Stimulated activated CD4-positive, alpha-beta T cell treated with anti-CD3 and anti-CD28 coated beads, Interleukin-12 subunit alpha, Interleukin-12 subunit beta, amount 100 ng/mL, for 48 hours (primary cell): ENCODE measurements at places on chromosomes 1 and 21.

DNA sequence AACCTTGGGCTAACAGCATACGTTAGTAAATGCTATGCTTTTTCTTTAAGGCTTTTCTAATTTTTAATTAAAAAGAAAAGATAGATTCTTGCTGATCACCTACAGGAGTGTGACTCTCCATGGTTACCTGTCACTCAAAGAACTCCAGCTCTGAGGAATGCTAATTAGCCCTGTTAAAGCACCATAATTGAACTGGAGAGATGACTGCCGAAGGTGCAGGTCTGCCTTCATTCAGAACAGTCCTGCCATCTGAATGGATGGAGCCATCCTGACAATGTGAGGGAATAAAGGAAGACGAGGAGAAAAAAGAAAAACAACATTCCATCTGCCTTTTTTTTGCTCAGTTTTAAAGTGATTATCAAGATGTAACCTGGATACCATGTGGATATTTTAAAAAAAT, 94.6 kb downstream of the ATP6V1G3 start:
- DNase-seq: no peak

GRCh38 chr1:105416261-105416660, 1640.2 kb upstream of the PRMT6 start:
- DNase-seq: no peak

DNA sequence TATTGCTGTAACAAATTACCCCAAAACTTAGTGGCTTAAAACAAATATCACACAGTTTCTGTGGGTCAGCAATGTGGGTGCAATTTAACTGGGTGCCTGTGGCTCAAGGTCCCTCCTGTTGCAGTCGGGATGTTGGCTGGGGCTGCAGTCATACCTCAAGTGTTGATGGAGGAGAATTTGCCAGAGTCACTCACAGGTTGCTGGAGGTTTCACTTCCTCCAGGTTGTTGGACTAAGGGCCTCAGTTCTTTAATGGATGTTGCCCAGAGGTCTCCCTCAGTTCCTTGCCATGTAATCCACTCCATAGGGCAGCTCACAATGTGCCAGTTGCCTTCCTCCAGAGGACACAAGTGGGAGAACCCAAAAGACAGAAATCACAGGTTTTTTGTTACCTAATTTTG, 2.5 kb upstream of the TAF13 start:
- DNase-seq: no peak

- no peak for DNase-seq
These were observed 670.7 kb upstream of the CXADR start for GRCh38 chr21:16841975-16842695.

- no peak for DNase-seq
These were observed 586 bp upstream of the AGPAT3 start for GRCh38 chr21:43864313-43864961.

- peak; percentile 61 for DNase-seq
These were observed 69.2 kb downstream of the FASLG start for GRCh38 chr1:172727956-172728603.

DNA sequence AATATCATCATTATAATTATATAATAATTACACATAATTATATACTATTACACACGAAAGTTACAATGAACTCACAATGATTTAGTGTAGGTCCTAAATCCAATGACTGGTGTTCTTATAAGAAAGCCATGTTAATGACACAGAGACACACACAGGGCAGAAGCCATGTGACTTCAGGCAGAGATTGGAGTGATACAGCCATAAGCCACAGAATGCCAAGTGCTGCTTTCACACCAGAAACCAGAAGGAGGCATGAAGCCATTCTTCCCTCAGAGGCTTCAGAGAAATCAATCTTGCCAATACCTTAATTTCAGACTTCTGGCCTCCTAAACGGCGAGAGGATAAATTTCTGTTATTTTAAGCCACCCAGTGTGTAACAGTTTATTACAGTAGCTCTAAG, 147.4 kb upstream of the KRTAP19-8 start:
- DNase-seq: no peak

- DNase-seq: no peak
These were observed 44.6 kb downstream of the KCNAB2 start for GRCh38 chr1:6090288-6090687.

- no peak for DNase-seq
These were observed 86.1 kb upstream of the BMP8A start for GRCh38 chr1:39405358-39405757.

DNA sequence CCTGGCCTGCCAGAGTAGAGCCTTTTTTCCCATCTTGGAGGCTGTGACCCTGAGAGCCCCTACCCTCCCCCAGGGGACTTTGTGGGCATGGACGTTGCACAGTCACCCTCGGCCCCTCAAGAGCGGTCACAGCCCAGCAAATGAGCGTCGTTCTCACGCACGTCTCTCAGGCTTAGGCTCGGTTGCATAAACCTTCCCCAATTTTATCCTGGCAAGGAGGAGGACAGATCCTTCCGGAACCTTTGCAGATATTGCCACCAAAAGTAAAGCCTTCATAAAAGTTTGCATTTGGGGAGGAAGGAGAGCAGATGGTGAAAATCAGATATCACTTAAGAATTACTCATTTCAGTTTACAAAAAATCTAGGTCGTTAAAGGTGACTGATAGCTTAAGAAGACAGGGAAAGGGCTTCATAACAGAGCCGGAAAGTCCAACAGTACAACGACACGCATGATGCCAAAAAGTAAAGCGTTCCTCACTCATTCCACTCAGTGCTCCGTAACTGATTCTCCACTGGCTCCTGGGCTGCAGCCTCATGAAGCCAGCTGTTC, 29.3 kb downstream of the PDE9A start:
- DNase-seq: no peak

- DNase-seq: no peak
These were observed 2.5 kb downstream of the ARHGEF19 start for GRCh38 chr1:16209847-16210407.

DNA sequence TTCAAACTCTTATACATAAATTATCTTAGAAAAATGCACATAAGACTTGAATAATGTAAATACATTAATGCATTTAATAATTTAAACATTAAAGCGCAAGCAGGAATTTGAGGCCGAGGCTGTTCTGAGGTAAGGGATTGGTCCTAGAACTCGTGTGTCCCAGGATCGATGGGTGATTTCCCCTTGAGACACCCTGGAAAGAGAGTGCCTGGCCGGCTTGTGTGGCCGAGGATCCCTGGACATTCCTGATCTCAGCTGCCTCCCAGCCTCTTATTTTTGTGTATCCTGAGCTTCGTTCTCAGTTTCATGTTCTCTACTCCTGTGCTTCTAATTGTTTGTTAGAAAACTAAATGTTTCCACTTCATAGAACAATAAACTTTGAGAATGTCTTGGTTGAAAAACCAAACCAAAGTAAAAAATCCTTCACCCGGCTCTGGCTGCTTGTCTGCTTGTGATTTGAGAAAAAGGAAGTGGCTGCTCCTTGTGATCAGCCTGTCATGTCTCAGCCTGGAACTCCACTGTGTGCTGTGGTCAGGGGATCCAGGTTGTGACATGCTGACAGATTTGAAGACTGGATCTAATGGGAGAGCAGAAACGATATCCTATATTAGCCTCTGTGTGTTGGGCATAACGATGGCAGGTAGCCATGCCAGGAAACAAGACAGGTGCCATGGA, 40.7 kb downstream of the PEX14 start:
- DNase-seq: no peak

GRCh38 chr1:84297546-84298244, 3.8 kb upstream of the SAMD13 start:
- no peak for DNase-seq

- no peak for DNase-seq
These were observed 2.5 kb downstream of the DR1 start for GRCh38 chr1:93348104-93348728.

DNA sequence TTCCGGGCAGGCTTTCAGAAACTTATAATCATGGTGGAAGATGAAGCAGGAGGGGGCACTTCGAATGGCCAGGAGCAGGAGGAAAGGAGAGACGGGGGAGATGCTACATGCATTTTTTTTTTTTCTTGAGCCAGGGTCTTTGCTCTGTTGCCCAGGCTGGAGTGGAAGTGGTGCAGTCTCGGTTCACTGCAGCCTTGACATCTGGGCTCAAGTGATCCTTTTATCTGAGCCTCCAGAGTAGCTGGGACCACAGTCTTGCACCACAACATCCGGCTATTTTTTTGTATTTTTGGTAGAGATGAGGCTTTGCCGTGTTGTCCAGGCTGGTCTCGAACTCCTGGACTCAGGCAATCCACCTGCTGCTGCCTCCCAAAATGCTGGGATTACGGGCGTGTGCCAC, 61.6 kb downstream of the SELENOF start:
- DNase-seq: no peak

DNA sequence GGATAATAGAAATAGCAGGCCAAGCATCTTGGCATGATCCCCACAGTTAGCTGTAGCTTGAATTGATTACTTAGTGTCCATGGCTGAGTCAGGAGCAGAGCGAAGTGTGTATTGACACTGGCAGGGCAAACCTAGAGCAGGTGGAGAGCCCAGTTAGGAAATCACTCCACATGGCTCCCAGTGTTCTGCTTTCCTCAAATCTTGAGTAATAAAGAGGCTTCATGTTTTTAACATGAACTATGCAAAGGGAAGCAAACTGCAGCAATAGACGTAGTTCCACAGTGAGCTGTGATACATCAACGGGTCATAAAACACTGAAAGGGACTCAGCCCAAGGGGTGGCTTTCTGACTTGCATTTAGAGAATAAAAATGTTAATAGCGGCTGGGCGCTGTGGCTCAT, 28.9 kb downstream of the RHEX start:
- no peak for DNase-seq

DNA sequence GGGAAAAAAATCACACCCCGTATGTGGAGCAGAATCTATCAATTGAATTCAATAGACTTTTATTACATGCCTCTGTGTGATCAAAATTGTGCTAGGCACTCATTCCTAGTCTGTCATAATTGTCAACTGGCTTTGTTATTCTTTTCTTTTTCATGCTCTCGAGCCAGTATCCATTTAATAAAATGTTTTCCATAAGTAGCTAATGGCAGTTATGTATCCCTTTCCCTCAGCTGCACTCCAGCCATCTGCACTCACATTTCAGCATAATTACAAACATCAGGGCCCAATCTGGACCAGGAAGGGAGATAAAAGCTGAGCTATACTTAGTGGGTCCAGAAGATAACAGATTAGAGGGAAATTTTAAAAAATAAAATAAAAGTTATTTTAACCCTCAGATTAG, 15.9 kb downstream of the RGS5 start:
- no peak for DNase-seq

- no peak for DNase-seq
These were observed 55.8 kb upstream of the DNAH14 start for GRCh38 chr1:224873434-224874369.
